ENCODE measurements at places on chromosomes 7 and 10.

DNA sequence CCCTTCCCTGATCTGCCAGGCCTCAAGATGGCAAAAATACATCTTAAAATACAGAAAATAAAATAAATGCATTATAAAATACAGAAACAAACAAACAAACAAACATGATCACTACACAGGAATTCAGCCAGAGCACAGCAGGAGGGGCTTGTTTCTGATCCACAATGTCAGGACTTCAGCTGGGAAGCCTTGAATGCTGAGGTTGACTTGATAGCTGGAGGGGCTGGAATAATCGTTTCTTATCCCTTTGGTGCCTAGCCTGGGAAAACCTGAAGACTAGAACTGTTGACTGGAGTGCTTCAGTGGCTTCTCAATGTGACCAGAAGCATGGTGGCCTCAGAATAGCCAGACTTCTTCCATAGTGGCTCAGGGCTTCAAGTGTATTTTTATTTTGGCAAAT lies 9.2 kb upstream of the MARVELD1 start:
- no peak for DNase-seq

DNA sequence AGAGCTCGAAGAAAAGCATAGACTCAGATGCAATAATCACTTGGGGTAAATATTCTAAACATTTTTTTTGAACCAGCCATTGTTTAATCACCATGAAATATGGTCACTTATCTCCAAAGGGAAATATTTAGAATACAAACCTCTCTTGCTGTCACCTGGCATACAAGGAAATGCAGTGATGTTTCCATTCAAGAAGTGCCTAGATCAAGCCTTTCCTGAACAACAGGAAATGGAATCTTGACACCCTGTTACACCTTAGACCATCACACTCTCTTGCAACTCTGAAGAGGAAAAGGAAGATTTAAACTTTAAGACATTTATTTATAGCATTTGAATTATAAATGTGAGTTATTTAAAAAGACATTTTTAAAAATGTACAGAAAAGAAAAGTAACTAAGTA lies 263.0 kb upstream of the BMPER start:
- DNase-seq = no peak

DNA sequence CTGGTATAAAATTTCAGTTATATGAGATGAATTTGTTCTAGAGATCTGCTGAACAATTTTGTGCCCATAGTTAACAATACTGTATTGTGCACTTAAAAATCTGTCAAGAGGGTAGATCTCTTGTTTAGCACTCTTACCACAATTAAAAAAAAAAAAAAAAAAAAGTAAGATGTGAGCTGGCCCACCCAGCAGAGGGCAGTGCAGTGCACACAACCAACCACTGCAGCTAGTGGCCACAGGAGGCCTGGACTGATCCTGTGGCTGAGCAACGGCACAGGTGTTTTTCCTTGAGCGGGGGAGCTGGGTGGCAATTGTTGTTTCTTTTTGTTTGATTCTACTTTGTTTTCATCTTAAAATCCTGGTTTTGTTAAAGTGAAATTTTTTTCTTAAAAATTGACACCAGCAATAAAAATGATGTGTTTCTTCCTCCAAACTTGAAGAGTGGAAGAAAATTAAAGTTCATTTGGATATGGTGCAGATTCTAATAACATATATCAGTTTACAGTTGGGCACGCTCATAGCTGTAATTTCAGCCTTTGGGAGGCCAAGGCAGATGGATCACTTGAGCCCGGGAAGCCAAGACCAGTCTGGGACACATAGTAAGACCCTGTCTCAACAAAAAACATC lies 171.1 kb upstream of the TBX20 start:
- DNase-seq = peak; percentile 23

- DNase-seq = no peak
These were observed 103.3 kb downstream of the CHRM2 start for GRCh38 chr7:136971776-136972175.

DNA sequence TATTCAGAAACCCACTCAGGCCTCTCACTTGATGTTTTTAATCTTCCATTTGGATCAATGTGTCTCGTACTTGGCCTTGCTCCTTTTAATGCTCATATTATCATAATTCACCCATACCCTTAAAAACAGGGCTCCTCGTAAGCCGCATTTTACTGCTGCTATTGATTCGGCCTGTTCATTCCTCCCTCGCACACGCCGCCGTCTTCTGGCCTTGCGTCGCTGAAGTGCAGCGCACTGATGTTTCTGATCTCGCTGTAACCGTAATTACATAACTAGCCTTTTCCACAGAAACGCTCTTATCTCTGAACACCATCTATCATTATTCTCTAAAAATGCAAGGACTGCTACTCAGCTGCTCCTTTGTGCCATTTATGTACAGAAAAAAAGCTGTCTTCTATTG lies 544.5 kb upstream of the FOXK1 start:
- no peak for DNase-seq

DNA sequence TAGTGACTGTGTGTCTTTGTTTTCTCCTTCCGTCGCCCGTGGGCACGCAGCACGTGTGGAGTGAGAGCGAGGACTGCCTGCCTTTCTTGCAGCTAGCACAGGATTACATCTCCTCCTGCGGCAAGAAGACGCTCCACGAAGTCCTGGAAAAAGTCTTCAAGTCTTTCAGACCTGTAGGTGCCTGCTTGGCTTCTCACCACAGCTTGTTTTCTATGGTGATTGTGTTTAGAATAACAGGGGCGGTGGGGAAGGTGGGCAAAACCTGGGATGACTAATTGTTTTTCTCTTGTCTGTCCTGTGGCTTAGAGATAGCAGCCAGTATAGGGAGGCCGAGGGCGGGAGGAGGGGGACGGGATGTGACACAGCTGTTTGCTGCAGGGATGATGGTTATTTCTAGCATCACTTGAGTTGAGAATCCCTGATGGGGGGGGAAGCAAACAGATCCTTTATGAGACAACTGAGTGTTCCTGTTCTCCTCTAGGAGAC lies 11.4 kb downstream of the MTURN start:
- no peak for DNase-seq

- no peak for DNase-seq
These were observed 24.9 kb upstream of the NPS start for GRCh38 chr10:127524229-127524628.

DNA sequence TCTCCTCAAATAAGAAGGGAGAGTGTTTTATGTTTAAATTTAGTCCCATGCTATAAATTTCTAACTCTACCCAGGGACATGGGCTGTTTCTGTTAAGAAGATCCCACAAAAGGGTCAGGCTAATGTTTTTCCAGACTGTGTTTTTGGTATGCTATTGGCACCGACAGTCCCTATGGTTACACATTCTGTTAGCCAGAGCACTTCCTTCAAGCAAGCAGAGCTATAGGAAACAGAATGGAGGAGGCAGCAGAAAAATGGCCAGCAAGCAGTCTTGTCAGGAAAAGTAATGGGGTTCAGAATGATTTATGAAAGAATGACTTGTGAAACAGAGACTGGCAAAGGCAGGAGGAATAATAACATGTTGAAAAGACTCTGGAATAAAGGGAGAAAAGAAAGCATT lies 44.8 kb upstream of the PHYHIPL start:
- no peak for DNase-seq

All from hindlimb muscle (tissue), 1 donor.